ENCODE measurements at places on chromosomes 12 and 14.
A peak's percentile ranks its signal among the peaks of the same experiment; 100 is the strongest.

DNA sequence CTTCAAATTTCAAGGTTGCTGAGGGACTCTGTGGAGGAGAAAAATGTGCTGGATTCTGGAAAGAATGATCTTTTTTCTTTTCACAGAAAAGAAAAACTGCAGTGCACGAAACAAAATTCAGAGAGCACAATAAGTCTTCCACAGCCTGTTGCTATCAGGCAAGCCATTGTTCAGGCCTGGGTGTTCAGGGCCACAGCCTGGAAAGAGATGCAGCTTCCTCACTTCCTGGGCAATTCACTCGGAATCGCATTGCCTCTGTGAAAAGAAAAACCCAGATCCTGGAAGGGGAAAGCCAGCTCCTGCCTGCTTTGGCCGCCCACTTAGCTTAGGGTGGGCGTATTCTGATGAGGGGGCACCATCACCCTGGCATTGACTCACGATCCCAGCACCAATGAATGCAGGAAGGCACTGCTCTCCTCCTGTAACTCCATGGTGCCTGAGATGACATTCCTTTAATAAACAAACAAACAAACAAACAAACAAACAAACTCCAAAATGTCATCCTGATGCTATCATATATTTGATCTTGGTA is 863.9 kb downstream of the BCL11B start:
- no peak for DNase-seq

DNA sequence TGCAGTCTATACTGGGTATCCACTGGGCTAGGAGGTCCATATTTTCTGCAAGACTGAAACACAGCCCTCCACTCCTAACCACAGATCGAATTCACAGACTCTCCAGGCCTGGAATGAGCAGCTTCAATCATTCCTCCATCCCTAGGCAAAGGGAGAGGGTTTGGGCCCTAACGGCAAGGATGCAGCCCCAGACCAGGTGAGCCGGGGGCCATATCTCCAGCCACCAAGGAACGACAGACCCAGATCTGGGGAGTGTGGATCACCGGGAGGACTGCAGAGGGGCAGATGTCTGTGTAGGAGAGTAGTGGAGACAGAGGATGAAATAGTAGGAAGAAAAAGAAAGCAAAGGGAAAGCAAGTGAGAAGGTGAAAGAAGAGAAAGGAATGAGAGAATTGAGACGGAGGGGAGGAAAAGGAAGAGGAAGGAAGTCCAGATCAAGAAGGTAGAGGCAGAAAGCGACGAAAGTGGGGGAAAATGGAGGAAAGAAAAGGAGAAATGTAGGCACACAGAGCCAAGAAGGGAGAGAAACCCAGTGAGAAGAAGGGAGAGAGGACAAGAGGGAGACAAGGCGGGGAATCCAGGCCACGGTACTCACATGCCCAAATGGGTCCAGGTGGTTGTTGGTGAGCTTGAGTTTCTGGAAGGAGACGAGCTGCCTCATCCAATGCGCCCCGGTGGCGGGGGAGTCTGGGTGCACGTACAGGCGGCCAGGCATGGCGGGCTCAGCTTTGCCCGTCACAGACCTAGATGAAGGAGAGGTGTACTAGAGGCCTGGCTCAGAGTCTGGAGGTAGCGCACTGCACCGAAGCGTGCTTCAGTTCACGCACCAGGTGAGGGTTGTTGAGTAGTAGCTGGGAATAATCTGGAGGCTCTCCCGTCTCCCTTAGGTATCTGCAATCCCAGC is 7.7 kb downstream of the TBX5 start:
- no peak for DNase-seq

- no peak for DNase-seq
Measured at GRCh38 chr12:70449074-70449752, 83.1 kb downstream of the KCNMB4 start.

- DNase-seq: no peak
Measured at GRCh38 chr12:56723352-56723751, 1.7 kb downstream of the NACA start.

GRCh38 chr12:46386360-46386867 is 13.8 kb upstream of the SLC38A2 start:
- DNase-seq: no peak

DNA sequence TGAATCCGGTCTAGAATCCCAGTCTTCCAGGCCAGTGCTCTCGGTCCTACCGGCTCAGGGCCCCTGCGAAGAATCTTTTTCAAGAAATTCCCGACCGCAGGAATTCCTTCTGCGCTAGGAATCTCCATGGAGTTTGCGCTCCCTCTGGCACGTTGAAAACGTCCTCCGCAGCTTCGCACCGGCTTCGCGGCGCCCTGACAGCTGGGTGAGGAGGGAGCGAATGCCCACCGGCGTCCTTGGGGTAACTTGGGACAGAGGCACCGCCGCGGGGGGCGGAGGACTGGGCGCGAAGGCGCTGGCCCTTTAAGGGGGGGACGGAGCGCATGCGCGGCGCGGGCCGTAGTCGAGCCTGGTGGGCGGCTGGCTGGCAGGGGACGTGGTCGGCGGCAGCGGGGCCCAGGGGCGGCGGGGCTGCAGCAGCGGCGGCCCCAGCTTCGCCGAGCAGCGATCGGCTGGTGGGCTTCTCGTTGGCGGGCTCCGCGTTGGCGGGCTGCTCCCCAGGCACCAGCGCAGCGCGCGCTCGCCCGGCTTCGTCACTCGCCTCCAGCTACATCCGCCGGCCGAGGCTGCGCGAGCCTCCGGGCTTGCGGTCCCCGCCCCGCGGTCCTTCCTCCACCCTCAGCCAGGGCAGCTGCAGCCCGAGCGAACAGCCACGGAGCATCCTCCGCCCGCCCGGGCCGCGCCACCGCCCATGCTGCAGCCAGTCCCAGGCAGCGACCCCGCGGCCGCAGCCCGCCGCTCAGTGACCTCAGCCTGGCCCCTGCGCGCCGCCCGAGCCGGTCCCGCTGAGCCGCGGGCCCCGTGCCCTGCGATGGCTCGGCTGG is at the start of gene VASH1:
TSS of gene VASH1 (plus strand) at position 333 of the 824 bp plus-strand sequence. CDS start 1,354 bp downstream, outside the sequence.
- peak; percentile 41 for DNase-seq

- DNase-seq: no peak
Measured at GRCh38 chr12:112466011-112466422, 47.3 kb downstream of the PTPN11 start.

- peak; percentile 7 for DNase-seq
Measured at GRCh38 chr14:92516966-92517506, 3.5 kb downstream of the RIN3 start.

- no peak for DNase-seq
Measured at GRCh38 chr12:120961604-120962531, 16.5 kb upstream of the HNF1A start.
